EL (cell line): ENCODE measurements at places on chromosomes 11 and 22.

DNA sequence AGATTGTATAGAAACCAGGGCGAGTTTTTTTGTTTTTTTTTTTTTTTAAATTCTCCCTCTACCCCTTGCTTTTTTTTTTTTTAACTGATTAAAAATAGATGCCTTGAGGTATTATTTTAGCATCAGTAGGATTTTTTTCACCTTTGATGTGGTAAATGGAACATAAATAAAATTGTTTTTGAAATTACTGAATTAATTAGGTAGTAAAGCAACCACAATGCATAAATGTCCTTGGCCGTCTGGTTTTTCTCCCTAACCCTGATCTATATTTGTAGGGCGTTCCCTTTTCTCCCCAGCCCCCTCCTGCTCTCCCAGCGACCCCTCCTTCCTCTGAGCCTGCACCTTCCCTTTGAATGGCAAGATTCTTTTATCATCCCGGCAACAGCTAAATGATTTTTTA lies 107.8 kb downstream of the ZBTB16 start:
- DNase-seq = no peak

GRCh38 chr11:118530180-118530682 lies 761 bp upstream of the TMEM25 start:
- peak; percentile 15 for DNase-seq

DNA sequence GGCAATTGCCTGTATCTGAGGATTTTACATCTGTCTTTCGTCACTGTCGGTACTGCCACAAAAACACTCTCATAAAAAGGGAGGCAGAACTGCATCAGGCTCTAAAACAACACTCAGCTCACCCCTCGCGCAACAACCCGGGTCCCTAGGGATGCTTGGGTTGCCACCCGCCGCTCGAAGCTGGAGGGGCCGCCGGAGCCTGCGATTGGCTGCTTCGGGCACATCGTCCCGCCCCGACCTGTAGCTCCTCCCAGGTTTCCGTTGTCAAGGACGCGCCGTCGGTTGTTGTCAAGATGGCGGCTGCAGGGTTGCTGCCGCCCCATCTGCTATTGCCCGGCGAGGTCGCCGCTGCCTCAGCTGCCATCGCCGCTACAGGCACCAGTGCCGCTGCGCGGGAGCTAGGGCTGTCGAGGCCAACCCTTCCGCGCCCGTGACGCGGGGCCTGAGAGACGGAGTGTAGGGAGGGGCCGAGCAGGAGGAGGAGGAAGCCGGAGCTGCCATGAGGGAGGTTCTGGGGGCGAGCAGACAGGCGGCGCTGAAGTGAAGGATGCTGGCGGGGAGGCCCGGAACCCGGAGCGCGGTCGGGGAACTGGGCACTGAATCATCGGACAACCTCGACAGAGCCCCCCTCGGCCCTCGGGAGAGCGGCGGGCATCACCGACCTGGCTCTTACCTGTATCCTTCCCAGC lies at the start of gene CEP126:
Gene CEP126 (plus strand): TSS at position 273 of the 689 bp plus-strand sequence. CDS start 275 bp downstream, at position 548.
- peak; percentile 96 for DNase-seq

- peak; percentile 92 for DNase-seq
Observed at GRCh38 chr22:35561796-35562526, 21.3 kb downstream of the RASD2 start.

- peak; percentile 80 for DNase-seq
Observed at GRCh38 chr11:28963187-28963586, 855.0 kb downstream of the METTL15 start.

DNA sequence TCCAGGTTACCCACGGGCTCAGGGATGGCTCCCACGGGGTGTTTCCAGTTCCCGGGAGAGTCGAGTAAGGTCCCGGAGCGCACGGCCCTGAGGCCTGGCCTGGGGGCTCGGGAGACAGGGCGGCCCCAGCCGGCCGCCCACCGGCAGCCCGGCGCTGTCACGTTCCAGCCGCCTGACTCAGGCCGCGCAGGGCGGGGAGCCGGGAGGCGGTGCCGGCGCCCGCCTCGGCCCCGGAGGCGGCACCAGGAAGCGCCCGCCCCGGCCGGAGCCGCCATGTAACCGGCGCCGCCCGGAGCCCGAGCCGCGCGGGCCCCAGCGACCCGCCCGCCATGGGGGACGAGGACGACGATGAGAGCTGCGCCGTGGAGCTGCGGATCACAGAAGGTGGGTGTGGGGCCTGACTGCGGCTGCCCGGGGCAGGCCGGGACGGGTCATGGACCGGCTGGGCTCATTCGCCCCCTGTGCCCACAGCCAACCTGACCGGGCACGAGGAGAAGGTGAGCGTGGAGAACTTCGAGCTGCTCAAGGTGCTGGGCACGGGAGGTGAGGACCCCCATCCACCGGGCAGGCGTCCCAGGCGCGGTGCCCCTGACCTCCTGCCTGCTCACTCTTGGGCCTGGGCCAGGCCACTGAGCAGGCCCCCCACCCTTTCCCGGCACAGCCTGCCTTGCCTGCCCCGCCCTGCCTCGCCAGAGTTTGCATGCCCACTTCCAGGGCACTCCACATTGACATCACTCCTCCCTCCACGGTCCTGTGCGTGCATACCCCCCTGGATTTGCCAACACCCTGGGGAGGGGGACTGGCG lies at the start of gene RPS6KA4:
Gene RPS6KA4 (plus strand): TSS at position 256 of the 805 bp plus-strand sequence. CDS start 74 bp downstream, at position 330.
- peak; percentile 73 for DNase-seq

DNA sequence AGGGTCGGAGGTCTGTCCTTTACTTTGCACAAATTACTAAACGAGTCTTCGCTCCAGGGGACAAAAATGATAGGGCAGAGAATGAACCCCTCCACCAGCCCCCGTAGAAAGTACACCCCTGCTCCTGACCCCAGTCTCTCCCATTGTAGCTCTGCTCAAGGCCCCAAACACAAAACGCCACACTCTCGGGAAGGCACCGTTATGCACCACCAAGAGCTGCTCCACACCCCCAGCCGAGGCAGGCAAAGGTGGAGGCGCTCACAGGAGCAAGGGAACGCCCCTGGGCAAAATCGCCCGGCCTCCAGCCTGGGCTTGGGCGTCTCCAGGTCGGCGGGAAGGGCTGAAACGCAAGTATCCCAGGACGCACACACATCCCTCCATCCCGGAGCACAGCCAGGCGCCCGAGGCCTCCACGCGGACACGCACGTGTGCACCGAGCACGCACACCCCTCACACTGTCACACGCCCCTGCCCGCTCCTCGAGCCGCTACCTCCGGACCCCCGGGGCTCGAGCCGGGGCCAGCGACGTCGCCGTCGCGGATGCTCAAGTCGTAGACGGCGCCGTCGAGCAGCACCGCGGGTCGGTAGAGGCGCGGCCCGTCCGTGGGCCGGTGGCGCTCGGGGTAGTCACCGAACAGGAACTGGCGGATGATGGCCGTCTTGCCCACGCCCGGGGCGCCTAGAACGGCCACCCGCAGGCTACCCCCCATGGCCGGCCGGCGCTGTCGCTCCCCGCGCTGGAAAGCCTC lies 786 bp downstream of the RASL10A start:
- no peak for DNase-seq

DNA sequence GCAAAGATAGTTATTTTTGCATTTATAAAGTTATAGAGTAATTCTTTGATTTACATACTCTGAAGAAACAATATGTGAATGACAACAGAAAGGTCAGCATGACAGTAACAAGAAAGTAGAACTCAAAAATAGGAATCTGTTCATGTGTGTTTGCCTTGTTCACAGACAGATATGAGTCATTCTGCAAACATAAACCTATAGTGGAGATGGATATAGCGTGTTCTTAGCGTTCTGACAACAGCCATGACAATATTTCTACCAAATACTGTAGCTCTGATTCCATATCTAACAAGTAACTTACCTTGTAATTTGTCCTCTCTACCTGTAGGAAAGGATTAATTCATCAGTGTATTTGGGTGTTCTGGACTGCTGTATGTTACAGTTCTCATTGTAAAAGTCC lies 208.5 kb upstream of the MTMR2 start:
- DNase-seq = no peak

DNA sequence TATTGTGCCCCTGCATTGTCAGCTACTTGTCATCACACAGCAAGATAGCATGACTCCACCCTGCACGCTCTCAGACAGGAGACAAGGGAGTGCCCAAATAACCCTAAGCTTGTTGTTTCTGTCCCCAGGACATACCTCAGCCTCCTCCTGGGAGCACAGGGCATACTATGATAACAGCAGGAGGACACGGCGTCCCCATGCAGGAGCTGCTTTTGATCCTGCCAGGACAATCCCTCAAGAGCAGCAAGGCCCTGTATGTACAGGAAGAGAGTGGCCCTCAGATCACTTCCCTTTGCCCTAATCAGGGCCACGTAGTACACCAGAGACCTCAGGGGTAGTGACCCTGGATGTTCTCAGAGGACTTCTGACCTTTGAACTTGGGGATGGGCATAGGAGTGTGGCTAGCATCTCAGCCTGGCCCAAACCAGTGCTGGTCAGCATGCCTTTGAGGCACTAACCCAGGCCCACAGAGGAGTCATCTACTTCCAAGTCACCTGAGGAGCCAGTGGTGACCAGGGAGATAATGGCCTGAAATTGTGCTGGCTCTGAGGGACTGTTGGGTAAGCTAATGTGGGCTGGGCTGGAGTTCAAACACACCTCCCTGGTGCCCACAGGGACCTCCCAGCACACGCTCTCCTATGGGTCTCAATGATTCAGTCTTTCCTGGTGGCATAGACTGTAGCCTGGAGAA lies 9.2 kb downstream of the APOA4 start:
- DNase-seq = no peak

DNA sequence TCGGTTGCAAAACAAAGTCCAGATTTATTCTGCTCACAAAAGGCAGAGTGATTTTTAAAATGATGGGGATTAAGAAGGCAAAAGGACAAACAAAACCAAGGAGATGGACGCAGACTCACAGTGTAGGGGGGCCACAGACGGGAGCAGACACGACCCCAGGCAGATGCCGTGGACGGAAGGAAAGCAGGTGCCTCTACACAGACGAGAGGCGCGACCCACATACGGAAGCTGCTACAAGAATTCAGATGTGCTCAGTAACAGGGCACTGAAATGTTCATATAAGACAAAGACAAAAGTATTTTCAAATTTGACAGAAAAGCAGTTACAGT lies 148.9 kb downstream of the BRD1 start:
- no peak for DNase-seq

- DNase-seq = no peak
Observed at GRCh38 chr11:30454111-30454510, 131.2 kb downstream of the ARL14EP start.

- no peak for DNase-seq
Observed at GRCh38 chr11:104699981-104700380, 198.3 kb downstream of the CASP12 start.

- no peak for DNase-seq
Observed at GRCh38 chr11:104798789-104799188, 99.5 kb downstream of the CASP12 start.

DNA sequence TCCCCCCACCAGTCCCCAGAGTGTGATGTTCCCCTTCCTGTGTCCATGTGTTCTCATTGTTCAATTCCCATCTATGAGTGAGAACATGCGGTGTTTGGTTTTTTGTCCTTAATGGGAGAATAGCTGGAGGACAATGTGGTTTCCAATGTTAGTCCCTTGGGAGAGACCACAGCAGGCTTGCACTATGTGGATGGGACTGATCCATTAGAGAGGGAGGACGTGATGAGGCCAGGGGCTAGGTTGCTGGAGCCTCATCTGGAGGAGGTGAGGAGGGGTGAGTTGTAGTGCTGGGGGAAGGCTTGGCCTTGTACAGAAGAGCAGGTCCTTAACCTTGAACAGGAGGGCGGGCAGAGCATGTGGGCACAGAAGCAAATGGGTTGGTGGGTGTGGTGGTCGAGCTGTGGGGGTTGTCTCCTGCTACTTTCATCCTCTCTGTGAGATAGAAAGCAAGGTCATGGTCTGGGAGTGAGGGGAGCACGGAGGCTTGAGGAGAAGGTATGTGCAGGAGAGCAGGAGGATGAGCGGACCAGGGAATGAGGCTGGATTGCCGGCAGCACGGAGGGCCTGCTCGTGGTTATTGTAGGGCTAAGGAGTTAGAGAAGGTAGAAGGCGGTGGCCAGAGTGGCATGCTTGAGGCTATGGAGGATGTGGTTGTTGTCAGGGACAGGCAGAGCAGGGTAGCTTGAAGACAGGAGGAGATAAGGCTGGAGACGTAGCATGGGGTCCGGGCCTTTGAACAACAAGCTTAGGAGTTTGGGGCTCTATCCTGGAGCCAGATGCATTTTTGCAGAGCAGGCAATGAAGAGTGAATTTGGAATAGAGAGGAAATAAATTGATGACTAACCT lies 11.2 kb upstream of the SREBF2 start:
- no peak for DNase-seq

GRCh38 chr22:50361688-50362087 lies 18.6 kb downstream of the PPP6R2 start:
- DNase-seq = no peak

- DNase-seq = peak; percentile 99
Observed at GRCh38 chr22:42079319-42080251, at the start of gene SMDT1. TSS of gene SMDT1 (plus strand) at chr22:42079700. CDS start at chr22:42079769, 69 bp downstream.

DNA sequence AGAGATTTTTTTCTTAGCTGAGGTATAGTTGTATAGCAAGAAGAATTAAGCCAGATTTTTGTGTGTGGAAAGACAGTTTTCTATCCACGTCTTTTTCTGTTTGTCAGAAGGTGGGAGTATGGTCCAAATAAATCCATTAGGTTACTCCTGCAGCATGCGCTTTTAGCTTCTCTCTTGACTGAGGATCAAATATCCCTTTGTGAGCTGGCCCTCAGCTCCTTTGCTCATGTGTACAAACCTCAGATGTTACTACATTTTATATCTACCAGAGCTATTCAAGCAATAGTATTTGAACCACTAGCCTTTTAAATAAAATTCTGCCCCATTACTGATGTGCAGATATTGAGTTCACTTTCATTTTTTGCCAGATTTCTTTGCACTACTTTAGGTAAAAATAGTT lies 8.8 kb upstream of the SIDT2 start:
- no peak for DNase-seq

DNA sequence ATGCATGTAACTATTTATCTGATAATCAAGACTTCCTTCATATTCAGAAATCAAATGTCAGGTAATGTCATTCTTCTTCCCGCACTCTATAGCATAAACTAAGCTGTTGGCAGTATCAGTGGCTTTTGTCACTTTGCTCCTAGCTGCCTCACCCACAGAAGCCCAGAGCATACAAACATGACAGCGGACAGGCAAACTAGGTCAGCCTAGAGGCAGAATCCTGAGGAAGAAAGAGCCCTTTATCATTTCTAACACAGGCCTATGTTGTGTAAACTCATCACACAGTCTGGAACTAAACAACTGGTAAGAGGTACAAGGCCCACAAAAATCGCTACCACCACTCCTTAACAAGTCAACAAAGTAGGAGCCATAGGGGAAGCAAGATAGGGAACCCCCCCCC lies 21.0 kb downstream of the GUCY1A2 start:
- DNase-seq = no peak
